ENCODE measurements at places on chromosomes 3 and 15.

GRCh38 chr15:66212563-66212921 is 41.0 kb downstream of the MEGF11 start:
- DNase-seq = no peak

GRCh38 chr15:67991706-67992105 is 62.4 kb upstream of the PIAS1 start:
- no peak for DNase-seq

DNA sequence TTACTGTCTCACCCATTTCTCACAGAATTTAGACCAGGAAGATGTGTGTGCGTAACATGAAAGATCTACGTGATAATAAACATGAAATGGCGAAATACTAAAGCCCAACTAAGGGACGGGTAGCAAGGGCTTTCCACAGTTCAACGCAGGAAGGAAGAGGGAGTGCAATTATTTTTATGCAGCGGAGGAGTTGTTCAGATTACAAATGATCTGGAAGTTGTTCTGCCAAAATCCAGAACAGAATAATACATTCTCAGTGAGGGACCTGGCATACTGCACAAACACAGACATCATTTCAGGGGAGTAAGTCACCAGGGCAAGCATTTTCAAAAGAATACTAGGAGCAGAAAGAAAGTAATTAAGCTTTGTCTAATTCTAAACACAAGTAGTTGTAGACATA is 133.6 kb upstream of the RAP2B start:
- DNase-seq = no peak

DNA sequence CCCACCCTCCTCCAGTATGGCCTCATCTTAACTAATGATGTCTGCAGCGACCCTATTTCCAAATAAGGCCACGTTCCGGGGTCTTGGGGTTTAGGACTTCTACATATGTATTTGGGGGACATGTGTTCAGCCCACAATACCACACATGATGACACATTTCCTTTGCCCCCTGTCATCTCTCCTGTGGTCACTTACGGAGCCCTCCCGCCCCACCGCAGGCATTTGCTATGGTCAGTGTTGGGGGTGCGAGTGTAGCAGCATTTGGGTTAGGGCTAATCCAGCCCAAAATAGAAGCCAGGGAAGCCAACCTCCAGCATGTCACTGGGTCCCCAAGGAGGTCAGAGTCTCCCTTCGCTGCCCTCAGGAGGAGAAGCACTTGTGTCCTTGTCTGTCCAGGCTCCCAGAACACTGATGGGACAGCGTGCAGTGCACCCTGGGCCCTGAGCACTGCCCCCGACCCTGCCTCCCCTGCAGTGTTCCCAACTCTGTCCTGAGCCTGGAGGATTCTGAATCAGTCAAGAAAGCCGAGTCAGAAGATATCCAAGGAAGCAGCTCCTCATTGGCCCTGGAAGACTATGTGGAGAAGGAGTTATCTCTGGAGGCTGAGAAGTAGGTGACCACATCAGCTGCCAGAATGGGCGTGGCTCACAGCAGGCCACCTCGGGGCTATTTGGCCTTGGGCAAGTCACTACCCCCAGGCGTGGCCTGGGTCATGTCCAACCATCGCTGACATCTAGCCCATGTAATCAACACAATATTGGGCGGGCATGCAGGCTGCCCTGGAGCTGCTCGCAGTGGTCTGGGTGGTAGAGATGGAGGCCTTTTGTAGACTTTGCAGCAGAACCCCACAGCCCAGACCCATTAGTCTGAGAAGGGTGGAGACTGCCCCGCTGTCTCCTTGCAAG is 46.9 kb upstream of the FGD5 start:
- DNase-seq = no peak

- DNase-seq = no peak
Measured at GRCh38 chr3:114848643-114849350, 298.3 kb downstream of the ZBTB20 start.

- peak; percentile 84 for DNase-seq
Measured at GRCh38 chr3:47266709-47267489, 15.7 kb downstream of the KIF9 start.

GRCh38 chr3:183898028-183898431 is 13.3 kb upstream of the PARL start:
- DNase-seq = no peak

- DNase-seq = no peak
Measured at GRCh38 chr3:147680837-147681483, 271.8 kb downstream of the ZIC1 start.

DNA sequence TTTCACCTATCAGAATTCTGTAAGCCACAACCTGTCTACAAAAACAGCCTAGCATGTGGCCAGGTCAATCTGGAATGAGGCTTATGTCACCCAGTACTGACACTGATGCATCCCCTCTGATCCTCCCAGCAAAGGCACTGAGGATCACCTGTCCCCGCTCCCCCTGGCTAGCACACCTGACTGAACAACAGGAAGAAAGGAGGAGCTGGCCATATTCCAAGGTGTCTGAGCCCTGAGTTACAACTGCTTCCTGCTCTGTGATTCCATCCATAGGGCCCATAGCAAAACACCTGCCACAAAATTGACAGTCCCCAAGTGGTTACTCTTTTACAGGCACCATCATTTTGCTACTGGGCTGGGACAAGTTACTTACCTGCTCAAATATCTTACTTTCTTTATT is 555.5 kb upstream of the CFAP20DC start:
- no peak for DNase-seq

GRCh38 chr3:184300378-184300720 is 1.3 kb downstream of the PSMD2 start:
- no peak for DNase-seq

DNA sequence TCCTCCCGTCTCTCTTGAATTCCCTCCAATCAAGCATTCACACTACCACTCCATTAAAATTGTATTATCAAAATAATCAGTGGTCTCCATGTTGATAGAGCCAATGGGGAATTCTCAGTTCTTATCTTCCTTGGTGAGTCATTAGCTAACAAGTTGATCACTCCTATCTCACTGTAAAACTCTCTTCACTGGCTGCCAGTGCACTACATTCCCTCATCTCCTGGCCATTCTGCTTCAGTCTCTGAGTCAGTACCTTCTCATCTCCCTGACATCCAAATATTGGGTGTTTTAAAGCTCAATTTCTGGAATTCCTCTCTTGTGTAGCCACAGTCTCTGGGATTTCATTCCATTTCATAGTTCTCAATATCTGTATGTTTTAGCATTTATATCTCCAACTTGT is 175.2 kb downstream of the ALDH1A2 start:
- no peak for DNase-seq
